ENCODE measurements at places on chromosomes 16 and 17.

GRCh38 chr17:48825446-48826381 is 5.1 kb upstream of the CALCOCO2 start:
- peak; percentile 40 for DNase-seq

DNA sequence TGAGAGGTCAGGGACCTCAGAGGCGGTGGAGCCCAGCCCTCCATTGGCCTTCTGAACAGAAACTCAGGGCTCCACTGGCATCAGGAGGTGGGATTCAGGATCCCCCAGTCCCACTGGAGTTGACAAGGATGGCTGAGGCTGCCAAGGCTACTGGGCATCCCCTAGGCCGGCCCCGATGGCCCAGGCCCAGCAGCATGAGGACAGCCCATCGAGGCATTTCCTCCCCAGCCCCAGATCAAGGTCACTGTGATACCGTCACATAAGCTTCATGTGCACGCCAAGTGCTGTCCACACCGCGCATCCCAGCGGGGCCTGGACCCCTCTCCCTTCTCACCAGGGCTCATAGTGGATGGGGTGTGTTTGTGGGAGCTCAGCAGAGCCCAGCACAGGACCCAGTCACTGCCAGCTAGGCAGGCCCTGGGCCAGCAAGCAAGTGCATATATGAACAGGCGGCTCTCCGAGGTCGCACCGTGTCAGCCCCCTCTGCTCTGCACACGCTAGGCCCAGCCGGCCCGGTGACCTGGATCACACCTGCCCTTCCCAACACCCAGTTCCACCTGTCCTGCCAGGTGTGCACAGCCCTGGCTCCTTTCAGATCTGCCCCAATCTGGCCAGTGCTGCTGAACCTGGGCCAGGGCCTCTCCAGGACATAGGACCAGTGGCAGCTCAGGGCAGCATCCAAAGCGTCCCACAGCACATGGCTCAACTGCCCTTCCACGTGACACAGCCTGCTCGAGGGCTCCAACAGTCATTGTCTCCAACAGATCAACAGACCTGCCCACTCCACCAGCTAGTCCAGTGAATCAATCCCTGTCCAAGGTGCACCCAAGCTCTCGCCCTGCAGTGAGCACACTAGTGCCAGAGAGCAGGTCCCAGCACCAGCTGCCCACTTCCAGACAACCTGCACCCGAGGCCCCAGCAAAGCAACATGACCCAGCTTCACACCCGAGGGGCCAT is 32.8 kb upstream of the RASD1 start:
- DNase-seq: no peak

DNA sequence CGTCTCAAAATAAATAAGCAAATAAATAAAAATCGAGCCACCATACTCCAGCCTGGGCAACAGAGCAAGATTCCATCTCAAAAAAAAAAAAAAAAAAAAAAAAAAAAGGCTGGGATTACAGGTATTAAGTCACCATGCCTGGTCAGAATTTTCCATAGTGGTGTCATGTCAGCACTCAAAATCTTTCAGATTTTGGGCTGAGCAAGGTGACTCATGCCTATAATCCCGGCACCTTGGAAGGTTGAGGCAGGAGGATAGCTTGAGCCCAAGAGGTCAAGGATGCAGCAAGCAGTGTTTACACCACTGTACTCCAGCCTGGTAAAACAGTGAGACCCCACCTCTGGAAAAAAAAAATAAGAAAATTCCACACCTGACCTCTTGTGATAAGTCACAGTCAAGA is 52.2 kb downstream of the FBXL20 start:
- no peak for DNase-seq

DNA sequence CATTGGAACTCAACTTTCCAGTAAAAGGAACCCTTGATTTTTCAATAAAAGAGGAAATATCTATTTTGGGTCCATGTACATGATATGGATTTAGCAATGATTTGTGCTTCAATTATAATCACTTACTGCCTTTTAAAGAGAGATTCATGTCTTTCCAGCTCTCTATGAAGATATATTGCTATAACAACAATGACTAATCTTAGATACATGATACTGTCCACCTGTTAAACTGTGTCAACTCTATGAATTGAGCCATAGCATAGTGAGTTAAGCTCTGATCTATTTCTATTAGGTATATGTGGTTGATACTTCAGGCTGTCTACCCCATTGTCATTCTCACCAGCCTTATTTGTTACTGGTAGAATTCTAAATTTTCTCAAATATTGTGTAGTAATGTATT is 15.0 kb upstream of the MPHOSPH6 start:
- DNase-seq: no peak

- DNase-seq: no peak
Observed at GRCh38 chr16:29920288-29921033, 5.6 kb downstream of the KCTD13 start.

DNA sequence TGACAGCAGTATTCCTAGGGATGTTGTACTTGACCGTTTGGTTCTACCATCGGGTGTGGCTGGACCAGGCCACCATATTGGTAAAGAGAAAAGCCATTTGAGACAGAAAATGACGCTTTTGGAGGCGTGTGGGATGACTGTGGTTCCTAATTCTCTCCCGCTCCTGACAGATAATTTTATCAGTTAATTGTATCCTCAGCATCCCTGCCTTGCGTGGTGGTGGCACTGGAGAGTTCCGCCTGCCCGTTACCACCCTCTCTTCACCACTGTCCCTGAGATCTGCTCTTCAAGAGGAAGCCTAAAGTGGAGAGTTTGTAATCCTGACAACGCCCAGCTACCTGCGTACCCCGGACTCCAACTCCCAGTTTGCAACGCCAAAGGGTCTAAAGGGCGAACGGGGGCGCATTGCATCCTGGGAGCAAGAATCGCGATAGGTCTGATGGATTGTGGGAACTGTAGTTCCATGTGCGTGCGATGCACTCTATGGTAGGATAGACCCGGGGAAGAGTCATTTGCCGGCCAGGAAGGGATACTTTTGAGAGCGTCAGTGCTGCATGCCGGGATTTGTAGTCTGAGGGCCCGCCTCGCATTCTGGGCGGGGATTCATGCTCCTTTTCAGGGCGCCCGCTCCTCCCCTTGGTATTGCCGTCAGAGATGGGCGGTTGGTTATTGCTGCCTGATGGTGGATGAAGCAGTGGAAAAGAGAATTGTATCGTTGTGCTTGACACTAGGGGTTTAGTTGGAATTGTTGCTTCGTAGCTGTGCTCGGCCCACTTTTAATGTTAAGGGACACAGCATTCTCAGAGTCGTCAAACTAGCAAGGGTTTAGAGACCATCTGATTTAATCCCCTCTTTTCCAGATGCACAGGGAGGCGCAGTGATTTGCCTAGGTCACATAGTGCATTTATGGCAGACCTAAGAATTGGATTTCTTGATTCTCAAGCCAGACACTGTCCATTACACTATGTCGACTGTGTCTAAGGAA is 965 bp upstream of the PHF12 start:
- DNase-seq: peak; percentile 98

GRCh38 chr16:57801809-57802340 is 416 bp downstream of the KIFC3 start:
- DNase-seq: no peak

DNA sequence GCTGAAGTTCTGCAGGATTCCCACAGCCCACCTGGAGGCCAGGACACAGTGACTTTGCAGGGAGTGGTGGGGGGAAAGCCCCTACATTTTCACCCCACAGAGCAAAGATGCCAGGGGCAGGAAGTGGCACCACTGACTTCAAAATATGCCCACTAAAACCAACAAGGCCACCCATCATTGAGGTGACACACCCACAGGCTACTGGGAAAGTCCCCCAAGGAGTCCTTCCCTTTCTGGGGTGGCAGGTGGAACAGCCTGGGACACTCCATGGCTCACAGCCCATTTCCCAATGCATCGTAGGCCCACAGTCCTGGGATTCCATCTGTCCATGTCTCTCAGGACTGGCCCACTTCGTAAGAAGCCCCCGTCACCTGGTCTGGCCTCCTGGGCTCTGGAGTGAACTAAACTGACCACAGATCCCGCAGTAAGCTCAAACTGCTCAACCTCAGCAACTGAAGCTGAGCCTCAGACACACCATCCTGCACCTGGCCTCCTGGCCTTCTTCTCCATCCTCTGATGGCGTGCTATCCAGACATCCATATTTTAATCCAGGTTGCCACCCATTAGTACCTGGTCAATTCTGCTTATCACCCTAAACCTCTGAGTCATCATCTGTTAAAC is 7.5 kb upstream of the CCL1 start:
- DNase-seq: no peak

- peak; percentile 64 for DNase-seq
Observed at GRCh38 chr16:83533193-83533592, 274.6 kb upstream of the HSBP1 start.

- DNase-seq: no peak
Observed at GRCh38 chr16:69112285-69113129, 7.1 kb downstream of the HAS3 start.

Data from astrocyte (in vitro differentiated cells and primary cell).